ENCODE measurements at places on chromosomes 1 and 21.

DNA sequence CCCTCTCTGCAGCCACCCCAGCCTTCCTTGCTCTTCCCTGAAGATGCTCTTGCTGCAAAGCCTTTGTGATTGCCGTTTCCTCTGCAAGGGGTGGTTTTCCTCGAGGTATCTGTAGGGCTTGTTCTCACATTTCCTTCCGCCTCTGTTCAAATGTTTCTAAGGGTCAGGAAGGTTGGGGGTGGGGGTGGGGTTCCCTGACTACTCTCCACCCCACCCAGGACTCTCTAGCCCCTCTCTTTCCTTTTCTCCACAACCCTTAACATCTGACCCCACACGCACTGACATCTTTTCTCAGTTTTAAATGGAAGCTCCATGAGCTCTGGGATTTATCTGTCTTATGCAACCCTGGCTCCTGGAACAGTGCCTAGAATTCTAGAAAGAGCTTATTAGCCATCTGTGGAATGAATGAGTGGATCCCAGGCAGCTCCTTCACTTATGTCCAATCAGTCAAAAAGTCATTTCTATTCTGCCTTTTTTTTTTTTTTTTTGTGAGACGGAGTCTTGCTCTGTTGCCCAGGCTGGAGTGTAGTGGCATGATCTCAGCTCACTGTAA is 27.3 kb upstream of the ZNF362 start:
- no peak for DNase-seq

DNA sequence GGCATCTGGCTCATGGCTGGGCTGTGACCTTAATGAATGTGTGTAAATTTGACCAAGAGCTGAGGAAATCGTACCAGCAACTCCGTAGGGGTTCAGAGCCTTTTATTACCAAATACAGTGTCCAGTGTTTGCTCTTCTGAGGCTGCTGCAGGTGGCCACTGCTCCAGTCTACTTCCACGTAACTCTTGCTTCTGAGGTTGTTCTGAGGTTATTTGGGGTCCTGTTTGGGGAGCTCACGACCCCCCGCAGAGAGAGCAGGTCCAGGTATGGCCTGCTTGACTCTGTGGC is 33.6 kb downstream of the MAN1C1 start:
- DNase-seq: no peak

DNA sequence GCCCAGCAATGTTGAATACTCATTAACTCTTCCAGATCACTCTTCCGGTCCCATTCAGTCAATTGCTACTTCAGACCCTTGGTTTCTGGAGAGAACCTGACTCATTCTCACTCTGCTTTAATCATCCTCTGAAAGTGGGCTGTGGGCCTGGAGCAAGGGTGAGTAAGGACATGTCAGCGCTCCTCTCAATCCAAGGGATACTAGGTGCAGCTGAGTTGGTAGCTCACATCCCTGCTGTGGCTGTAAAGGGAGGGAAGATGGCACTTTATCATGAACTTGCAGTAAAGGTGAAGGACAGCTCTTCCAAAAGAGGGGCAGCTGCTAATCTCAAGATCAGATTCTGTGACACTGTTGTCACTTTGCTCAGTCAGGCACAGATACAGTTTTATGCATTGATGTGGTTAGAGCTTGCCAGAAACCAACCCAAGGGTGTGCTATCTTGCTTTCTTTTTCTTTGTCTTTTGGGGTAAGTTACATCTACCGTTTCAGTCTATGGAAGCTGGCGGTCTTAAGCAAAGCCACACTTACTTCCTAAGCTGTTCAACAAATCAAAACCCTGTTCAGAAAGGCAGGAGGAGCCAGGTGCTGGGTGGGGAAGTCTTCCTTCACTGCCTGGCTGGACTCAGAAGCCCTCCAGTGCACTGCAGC is 26.5 kb upstream of the NTPCR start:
- DNase-seq: peak; percentile 87

- DNase-seq: no peak
These were observed 210.1 kb downstream of the FGGY start for GRCh38 chr1:59506952-59507351.

Measured in islet precursor cell (in vitro differentiated cells).